ENCODE measurements at places on chromosomes 12 and 14.

GRCh38 chr12:112112409-112113133 is 4.0 kb upstream of the NAA25 start:
- no peak for DNase-seq

DNA sequence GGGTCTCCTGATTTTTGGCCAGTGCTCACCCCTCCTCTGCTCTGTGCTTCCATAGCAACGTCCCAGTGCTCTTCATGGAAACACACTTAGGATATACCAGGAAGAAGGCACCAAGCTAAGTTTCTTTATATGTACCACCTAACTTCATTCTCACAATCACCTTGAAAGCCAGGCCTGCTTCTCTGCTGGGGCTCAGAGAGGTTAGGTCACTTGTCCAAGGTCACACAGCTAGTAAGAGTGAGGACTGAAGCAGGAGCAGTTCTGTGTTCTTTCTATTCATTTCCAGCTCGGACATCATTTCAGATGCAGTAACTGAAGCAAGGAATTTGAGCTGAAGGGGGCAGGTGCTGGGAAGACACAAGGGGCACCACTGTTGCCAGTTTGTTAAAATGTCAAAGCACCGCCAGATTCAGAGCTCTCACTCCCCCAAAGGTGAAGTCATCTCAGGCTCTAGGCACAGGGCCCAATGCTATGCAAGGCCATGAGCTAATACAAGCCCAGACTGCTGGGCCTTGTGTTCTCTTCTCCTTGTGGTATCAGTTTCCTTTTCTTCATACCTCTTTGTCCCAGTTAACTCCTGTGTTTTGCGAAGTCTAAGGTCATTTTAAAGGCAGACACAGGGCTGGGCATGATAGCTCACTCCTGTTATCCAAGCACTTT is 19.7 kb upstream of the YY1 start:
- no peak for DNase-seq

GRCh38 chr14:36580856-36581831 is 1.3 kb downstream of the NKX2-8 start:
- peak; percentile 61 for DNase-seq

DNA sequence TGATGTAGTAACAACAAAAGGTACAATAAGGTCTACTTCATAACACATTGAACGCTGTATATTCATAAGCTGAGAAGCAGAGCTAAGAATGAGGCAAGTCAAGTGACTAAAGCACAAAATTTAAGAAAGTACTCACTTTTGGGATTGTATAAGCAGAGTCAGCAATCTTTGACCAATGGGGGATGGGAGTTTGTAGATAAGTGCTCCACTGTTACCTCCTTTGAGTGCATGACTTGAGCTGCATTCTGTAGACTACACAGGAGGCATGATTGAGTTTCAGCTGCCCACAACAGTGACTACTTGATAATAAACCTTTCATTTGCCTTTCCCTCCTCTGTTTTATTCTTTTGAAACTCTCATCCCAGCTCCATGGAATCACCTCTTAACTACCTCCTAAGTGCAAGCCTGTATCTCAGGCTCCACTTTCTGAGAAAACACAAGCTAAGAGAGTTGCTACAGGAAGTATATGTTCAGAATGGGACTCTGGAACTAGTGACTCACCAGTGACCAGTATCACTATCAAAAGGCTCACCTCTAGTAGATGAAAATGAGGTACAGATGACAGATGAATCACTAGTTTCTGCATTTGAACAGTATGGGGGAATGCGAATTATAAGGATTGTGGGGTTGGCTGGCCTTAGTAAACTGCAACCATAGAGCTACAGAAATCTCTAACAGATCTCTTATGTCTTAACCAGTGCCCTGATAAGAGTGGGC is 49.2 kb downstream of the SLC35F4 start:
- DNase-seq = no peak

DNA sequence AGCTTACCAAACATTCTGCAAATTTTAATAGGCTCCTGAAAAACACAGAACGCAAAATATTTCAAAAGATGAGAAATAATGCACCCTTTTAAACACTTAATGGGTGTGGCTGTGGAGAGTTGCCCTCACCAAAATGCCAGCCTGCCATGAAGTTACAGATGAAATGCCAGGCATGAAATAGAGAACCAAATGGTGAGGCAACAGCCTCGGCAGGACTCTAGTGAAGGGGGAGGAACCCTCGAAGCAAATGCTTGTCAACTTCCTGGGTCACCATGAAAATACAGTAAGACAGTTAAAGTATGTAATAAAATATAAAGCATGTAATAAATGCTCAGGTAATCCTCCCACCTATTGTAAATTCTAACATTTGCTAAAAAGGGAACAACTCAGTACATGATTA is 24.1 kb downstream of the DUSP16 start:
- DNase-seq = no peak

GRCh38 chr12:7068994-7069346 is 8.5 kb downstream of the C1S start:
- DNase-seq = no peak

DNA sequence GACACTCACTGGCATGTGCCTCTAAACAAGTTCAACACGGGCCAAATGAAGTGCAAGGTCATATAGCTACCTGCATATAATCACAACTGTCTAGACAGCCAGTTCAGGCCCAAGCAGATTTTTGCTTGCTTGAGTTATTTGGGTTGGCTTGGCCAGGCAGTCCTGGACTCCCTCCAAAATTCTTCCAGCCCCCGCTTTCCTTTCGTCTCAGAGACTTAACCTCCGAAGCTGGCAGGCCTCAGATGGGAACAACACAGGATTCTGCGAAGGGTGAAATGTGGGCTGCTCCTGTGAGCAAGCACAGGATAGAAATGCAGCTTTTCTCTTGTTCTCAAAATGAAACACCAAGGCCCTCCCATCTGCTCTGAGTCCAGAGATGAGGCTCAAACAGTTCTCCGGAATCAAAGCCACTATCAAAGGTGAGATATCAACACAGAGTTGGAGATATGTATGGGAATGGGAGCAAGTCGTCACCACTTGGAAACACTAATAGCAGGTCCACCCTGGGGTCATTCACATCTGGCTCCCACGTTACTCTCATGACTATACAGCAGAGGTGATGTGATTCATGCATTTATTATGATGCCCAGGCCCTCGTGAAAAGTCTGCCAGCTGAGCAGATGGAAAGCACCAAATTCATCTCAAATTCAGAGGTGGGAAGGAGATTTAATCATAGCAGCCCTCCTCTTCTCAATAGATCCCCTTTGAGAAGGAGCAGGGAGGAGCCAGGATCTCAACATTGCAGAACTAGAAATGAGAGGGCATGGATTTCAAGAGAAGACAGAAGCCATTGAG is 389.8 kb downstream of the NUAK1 start:
- DNase-seq = no peak

- DNase-seq = no peak
Measured at GRCh38 chr14:92323916-92324818, 1.2 kb downstream of the SLC24A4 start.

GRCh38 chr12:68190301-68190700 is 30.8 kb upstream of the IFNG start:
- DNase-seq = no peak

- DNase-seq = no peak
Measured at GRCh38 chr12:97666263-97666662, 203.7 kb downstream of the RMST start.

DNA sequence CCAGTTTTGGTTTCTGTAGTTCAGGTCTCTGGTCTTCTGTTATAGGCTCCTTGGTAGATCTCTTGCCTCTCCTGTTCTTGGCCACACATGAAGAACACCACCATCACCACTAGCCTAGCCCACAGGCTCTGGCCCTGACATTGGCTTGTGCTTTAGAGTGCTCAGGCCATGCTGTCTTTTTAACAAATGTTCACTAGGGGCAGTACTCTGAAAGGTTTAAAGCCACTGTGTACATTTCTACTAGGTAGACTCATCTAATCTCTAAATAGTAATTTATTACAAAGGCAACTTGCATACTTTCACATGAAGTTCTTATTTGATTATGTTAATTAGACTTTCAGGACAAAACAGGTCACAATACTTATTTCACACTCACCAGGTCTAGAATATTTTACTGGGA is 38.3 kb downstream of the PDE6H start:
- DNase-seq = no peak

GRCh38 chr12:21933656-21934055 is 7.6 kb downstream of the ABCC9 start:
- DNase-seq = no peak

GRCh38 chr14:102209224-102209966 is 69.7 kb downstream of the WDR20 start:
- DNase-seq = no peak

DNA sequence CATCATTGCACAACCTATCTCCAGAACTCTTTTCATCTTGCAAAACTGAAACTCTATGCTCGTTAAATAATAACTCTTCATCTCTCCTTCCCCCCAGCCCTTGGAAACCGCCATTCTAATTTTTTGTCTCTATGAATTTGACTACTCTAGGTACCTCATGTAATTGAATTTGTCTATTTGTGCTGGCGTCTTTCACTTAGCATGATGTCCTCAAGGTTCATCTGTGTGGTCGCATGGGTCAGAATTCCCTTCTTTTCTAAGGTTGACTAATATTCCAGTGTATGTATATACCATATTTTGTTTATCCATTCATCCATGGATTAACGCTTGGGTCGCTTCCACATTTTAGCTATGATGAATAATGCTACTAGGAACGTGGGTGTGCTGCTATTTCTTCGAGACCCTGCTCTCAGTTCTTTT is 80.1 kb downstream of the PLXNC1 start:
- no peak for DNase-seq

DNA sequence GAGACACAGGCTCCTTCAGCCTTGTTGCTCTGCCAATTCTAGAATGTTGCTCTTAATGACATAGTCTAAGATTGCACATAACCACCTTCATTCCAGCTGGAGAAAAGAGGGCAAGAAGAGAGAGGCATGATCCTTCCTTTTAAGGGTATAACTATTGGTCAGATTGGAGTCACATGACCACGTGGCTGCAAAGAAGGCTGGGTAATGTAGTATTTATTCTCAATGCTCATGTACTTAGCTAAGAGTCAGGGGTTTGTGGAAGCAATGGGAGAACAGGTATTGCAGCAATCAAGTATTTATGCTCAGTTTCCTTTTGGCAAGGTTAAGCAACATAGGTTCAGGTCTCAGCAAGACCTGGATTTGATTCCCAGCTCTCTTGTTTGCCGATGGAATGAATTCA is 298.8 kb upstream of the TBX3 start:
- no peak for DNase-seq

GRCh38 chr14:94405486-94405885 is 17.1 kb upstream of the SERPINA1 start:
- no peak for DNase-seq

- DNase-seq = no peak
Measured at GRCh38 chr14:20904393-20905029, 13.3 kb downstream of the RNASE3 start.

GRCh38 chr12:52183544-52183910 is 8.3 kb downstream of the KRT80 start:
- DNase-seq = no peak

GRCh38 chr14:22380571-22381407 is 208.2 kb downstream of the DAD1 start:
- no peak for DNase-seq

- DNase-seq = no peak
Measured at GRCh38 chr14:101063121-101063520, 159.6 kb upstream of the RTL1 start.

All from NCI-H510A (cell line).